ENCODE measurements at places on chromosomes 5 and 9.

DNA sequence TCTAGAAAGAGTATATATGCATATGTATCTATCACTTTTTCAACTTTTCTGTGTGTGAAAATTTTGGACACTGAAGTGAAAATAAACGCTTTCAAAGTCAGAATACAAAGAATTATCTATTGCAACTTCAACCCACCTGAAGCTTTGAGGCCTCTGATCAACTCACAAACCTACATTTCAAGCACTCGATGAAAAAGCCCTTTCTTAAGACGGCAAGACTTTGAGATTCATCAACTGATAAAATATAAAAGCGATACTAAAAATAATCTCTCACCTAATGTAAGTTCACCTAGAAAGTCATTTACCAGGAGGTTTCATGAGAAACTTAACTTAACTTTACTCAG is 1.2 kb downstream of the GOLPH3 start:
- DNase-seq, result no peak

- no peak for DNase-seq
These were observed 15.5 kb upstream of the LOX start for GRCh38 chr5:122093415-122094180.

GRCh38 chr5:98753507-98753906 is 20.0 kb upstream of the RGMB start:
- no peak for DNase-seq

- no peak for DNase-seq
These were observed 73.7 kb upstream of the PRDM9 start for GRCh38 chr5:23433534-23434315.

DNA sequence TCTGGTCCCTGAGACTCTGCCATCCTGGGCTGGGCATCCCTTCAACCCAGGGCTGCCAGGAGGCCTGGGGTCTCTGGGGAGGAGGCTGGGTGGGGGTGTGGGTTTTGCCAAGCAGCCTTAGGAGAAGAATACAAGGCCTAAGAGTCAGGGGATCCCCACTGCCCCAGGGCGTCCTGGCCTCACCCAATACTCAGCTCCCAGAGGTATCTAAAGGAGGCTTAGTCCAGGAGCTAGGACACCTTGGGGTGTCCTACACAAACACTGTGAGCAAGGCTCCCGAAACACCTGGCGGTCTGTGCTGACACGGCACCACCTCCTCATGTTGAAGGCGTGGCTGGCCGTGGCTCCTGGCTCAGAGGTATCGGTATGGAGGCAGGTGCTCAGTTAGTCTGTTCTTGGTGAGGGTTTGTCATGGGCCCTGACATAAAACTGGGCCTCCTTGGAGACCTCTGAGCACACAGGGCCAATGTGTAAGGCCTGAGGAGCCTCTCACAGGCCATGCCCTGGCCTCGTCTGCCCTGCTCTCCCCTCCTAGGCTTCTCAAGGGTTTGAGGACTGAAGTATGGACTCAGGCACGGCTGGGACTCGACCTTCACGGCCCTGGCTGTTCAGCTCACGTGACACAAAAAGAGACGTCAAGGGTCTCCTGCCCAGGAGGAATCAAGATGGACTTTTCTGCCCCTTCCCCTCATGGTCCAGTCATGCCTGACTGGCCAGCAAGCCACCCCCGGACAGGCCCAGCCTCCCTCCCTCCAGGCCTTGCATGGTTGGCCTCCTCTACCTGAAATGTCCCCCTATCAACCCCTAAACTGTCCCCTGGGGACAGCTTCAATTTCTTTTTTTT is 277.3 kb downstream of the FSTL4 start:
- DNase-seq, result no peak

- no peak for DNase-seq
These were observed 56.2 kb upstream of the ZSWIM6 start for GRCh38 chr5:61275841-61276240.

- DNase-seq, result no peak
These were observed 39.9 kb downstream of the MVB12B start for GRCh38 chr9:126366366-126367011.

DNA sequence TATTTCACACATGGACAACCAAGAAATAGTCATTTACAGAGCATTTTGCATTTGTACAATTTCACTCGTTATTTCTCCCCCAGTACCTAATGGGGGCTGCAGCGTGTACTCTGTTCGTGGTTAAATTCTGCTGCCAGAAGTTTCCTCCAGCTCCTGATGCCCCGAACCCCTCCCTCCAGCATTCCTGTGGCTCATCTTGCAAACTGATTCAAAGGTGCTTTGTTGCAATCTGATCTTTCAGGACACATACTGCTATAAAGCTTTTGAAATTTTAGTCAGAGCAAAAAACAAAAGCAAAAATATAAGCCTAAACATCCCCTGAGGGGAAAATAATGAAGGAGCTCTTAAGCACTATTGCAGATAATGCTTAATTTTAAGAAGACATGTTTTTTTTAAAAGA is 27.7 kb downstream of the UBLCP1 start:
- DNase-seq, result no peak

- no peak for DNase-seq
These were observed 7.2 kb downstream of the FAM219A start for GRCh38 chr9:34451135-34451534.

DNA sequence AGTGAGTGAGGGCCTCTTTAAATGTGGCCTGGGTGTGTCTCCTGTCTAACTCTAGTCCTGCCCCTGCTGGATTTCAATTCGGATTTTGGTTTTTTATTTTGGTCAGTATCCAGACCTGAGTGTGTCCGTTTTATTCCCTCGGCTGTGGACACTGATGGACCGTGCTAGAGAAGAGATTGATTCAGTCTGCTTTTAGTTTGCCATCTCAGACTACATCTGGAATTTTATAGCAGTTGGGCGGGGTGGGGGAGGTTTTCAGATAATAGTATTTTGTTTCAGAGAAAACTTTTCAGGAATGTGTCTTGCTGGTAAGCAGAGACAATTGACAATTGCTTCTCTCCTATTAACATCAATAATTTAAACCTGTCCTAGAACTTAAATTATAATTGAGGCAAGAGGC is 308.1 kb downstream of the ARHGAP26 start:
- DNase-seq, result no peak

- DNase-seq, result no peak
These were observed 751.2 kb upstream of the ZNF608 start for GRCh38 chr5:125497651-125498050.

DNA sequence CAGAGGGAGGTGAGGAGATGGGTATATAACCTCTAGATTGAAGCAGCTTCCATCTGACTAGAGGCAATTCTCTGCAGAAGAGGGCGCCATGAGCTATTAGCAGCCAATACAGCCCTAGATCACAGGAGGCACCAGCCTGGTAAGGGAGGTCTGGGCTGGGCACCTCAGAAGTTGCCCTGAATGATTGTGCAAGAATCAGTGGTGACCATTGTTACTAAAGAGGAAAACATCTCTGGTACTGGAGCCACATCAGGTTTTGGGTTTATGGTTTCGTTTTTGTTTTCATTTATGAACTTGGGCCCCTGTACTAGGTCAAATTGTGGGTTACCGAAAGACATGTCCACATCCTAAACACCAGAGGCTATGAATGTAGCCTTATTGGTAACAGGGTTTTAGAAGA is 342.0 kb downstream of the MLLT3 start:
- no peak for DNase-seq

DNA sequence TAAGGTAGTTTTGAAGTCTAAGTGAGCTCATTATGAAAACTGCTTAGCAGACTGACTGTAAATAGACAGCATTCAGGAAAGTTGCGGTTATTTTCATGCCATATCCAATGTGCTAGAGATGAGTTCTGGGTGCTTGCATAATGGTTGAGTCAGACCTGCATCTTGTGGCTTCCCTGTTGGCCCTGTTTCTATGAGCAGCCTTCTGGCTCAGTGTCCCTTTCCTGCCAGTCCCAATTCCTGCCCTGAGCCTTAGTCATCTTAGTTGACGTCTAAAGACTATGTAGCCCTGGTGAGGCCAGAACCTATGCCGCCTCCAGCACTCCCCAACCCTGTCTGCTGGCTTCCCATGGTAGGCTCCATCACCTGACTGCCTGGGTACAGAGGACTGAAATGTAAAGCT is 76.3 kb upstream of the TNFSF8 start:
- DNase-seq, result no peak

DNA sequence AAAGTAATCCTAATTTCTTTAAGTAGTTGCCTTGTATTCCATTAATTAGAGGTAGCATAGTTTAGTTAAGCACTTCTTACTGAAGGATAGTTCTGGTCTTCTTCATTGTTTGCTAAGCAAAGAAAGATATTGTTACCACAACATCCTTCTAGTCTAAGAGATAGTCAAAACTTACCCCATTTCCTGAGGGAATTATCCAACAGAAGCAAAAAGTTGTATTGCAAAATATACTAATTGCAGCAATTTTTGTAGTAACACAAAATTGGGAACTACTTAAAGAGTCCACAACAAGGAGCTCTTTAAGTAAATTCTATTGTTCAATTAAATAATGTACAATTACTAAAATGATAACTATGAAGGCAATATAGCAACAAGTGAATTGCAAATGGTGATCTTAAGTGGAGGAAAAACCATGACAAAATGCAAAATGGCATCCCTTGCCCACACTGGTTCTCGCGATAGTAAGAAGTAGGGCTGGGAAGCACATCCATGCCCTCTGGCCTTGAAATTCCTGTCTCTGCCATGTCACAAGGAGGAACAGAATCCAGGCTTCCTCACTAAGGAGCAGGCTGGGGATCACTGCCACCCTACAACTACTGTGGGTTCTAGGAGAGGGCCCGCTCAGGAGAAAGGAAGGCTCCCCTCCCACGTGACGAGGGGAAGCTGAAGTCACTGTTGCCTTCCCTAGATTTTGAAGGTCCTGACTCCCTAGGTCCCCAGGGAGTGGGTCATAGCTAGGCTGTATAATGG is 23.3 kb upstream of the MEGF9 start:
- DNase-seq, result no peak

GRCh38 chr9:127122176-127123063 is at the start of gene ANGPTL2:
ANGPTL2 (minus strand) TSS chr9:127122635; CDS start chr9:127108731, 13,904 bp downstream.
- DNase-seq, result no peak

DNA sequence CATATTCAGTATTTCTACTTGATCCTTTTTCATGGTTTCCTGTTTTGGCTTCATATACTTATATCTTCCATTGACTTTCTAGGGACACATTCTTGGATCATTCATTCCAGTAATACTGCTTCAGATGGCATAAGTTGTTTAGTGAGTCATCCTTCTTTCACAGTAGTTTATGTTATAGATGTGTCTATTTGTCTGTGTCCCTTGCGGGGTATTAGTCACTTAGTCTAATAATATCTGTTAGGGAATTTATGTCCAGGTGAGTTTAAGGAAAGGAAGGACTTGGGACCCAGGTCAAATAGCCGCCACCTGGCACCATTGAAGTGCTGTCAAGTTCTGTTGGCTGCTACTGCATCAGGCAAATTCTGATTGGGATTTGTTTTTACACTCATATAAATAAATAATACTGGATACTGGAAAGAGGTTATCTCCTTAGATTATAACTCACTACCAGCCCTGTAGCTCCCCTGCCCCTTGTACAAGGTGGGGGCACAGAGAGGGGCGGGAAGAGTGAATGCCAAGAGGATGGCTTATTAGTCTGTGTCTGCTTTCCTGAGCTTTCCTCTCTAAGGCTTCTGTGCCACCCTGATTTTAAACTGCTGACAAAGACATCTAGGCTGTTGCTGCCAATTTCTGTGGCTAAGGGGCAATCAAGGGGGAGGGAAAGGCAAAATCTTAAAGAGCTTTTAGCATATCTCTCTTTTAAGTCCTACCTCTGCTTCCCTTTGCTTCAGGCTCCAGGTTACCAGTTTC is 64.9 kb downstream of the CDC42SE2 start:
- DNase-seq, result no peak

GRCh38 chr5:150946351-150946905 is 41.6 kb upstream of the ZNF300 start:
- DNase-seq, result no peak

- no peak for DNase-seq
These were observed 96.1 kb upstream of the APC start for GRCh38 chr5:112641515-112642110.

GRCh38 chr5:54367844-54368243 is 57.5 kb upstream of the ARL15 start:
- no peak for DNase-seq

GRCh38 chr9:89109666-89110065 is 69.0 kb downstream of the SHC3 start:
- no peak for DNase-seq

GRCh38 chr5:174982485-174982884 is 258.1 kb downstream of the MSX2 start:
- DNase-seq, result no peak

- no peak for DNase-seq
These were observed 29.1 kb upstream of the MED27 start for GRCh38 chr9:132108728-132109127.

GRCh38 chr5:96338091-96338490 is 95.0 kb downstream of the PCSK1 start:
- DNase-seq, result no peak

DNA sequence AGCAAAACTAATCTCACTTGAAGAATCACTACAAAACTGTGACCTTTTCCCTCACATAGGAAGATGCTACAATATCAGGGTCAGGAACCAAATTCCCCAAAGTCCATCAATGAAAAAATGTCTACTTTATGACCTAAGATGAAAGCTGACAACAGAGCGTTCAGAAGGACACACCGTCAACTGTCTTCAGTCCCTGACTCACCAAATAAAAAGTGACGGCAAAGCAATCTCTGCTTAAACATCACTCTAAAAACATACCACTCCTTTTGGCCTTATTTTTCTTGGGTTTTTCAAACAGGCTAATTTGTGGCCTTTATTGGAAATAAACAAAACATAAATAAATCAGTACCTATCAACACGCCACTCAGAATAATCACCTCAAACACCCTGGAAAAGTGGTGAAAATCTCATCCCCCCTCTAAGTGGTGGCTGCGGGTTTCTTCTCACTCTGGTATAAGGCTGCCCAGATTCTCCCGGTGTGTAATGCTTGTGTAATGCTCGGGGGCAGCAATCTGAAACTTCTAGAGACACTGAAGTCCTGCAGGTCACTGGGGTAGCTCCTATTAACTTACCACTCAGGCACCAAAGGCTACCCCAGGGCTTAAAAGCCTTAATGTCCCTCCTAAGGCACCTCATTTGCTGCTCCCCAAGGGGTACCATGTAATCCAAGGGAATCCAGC is 29.5 kb downstream of the SEMA4D start:
- no peak for DNase-seq

DNA sequence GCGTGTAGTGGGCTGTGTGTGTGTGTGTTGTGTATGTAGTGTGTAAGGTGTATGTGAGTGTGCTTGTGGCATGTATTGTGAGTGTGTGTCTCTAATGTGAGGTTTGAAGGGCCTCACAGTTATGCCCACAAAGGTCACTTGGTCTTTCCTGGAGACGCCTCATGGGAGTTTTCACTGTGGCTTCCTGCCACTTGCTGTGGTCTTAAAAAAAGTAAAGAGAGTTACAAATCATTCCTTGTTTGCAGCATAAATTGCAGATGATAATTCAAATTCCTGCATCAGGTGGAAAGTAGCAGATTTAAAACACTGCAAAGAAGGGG is 72.6 kb downstream of the TENT4A start:
- no peak for DNase-seq

DNA sequence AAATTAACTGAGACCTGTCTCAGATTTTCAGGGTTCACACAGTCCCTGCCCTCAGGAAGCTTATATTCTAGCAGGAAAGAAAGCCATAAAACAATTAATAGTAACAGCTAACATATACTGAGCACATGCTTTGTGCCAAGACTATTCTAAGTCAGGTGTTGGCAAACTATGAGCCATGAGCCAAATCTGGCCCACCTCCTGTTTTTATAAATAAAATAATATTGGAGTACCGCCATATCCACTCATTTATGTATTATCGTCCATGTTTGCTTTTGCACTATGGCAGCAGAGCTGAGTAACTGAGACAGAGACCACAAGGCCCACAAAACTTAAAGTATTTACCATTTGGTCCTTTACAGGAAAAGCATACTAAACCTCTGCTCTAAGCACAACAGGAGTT is 83.3 kb upstream of the TRIO start:
- DNase-seq, result no peak
